ENCODE measurements at places on chromosomes 5 and 9.

DNA sequence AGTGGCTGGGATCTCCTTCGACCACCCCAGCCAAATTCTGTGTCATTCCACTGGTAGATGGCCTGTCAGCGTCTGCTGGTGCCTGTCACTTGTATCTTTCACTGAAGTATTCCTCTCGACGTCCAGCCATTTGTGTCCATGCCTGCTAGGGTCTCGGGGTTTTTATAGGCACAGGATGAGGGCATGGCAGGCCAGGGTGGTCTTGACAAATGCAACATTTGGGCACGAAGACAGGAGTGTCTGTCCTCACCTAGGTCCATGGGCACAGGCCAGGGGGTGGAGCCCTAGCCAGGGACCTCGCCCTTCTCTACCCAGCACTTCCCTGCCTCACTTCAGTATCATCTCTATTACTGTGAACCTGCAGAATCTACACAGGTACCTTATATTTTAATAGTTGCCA is 2223.9 kb upstream of the ACO1 start:
- no peak for DNase-seq

DNA sequence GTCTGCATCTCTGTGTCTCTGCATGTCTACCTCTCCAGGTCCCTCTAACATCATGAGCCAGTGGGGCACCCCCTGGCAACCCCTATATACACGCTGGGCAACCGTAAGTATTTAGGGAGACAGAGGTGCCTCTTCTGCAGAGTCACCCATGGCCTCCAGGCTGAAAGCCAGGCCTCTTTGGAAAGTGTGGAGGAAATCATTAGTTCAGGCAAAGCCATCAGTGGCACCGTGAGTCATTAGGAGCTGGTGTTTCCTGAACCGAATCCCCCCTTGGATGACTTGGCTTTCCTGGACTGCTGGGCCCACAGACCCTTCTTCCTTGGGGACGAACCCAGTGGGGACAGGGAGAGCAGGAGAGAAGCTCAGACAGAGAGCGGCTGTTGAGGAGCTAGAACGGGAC is 174.8 kb downstream of the OLFM1 start:
- DNase-seq, result no peak

GRCh38 chr9:107737987-107738743 is 248.6 kb upstream of the KLF4 start:
- no peak for DNase-seq

- DNase-seq, result peak; percentile 16
Measured at GRCh38 chr9:73810585-73811215, 659.0 kb downstream of the ANXA1 start.

DNA sequence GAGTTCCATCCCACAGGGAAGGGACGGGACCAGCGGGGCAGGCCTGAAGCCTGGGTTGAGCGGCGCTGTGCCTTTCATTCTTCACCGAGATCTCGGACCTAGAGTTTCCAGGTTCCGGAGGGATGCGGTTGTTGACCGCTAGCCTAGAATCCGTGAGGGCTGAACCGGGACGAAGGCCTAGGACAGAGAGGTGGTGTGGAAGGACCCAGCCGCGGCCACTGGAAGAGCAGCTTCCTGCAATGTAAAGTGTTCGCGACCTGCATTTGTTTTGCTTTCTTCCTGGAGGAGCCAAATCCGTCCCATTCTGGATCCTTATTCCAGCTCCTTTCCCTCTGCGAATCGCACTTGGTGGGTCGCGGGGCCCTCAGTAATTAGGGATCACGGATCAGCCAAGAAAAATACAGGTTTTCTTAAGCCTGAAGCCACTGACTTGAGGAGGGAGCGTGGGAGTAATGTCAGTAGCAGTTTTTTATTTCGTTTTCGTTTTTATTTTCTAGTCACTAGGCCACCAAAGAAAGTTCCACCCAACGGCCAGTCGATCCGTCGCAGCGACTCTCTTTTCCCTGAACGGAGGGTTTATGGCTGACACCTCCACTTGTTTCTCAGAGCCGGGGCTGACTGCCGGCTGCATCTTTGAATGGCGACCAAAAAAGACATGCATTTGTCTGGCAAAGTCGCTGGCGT is 48.6 kb downstream of the ANXA2R start:
- no peak for DNase-seq

GRCh38 chr5:171615705-171616640 is 169.6 kb upstream of the SMIM23 start:
- no peak for DNase-seq

DNA sequence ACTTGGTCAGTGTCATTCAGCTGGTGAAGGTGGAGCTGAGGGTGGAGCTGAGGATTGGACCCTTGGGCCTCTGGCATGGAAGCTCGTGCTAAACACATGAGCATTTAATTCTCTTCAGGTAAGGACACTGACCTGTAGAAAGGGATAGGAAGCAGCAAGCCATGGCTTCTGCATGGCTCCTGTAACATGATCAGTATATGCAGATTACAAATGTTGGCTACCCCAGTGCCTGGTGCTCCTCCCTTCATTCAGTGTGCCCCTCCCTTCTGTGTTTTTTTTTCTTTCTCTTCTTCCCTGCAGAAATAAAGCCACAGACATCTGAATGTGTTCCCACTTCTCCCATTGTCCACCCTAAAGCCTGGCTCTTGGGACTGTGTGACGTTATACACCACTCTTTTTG is 52.9 kb downstream of the ARHGAP26 start:
- no peak for DNase-seq

DNA sequence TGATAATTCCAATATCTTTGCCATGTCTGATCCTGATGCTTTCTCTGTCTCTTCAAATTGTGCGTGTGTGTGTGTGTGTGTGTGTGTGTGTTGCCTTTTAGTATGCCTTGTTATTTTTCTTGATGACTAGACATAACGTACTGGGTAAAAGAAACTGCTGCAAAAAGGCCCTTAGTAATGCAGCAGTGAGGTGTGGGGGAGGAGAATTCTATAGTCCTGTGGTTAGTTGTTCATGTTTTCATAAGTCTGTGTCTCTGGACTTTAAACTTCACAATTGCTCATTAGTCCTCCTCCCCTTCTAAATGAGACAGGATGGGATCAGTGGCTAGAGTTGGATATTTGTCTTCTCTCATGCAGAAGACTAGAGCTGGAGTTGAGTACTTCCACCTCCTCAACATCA is 346.2 kb upstream of the IRX1 start:
- DNase-seq, result no peak

DNA sequence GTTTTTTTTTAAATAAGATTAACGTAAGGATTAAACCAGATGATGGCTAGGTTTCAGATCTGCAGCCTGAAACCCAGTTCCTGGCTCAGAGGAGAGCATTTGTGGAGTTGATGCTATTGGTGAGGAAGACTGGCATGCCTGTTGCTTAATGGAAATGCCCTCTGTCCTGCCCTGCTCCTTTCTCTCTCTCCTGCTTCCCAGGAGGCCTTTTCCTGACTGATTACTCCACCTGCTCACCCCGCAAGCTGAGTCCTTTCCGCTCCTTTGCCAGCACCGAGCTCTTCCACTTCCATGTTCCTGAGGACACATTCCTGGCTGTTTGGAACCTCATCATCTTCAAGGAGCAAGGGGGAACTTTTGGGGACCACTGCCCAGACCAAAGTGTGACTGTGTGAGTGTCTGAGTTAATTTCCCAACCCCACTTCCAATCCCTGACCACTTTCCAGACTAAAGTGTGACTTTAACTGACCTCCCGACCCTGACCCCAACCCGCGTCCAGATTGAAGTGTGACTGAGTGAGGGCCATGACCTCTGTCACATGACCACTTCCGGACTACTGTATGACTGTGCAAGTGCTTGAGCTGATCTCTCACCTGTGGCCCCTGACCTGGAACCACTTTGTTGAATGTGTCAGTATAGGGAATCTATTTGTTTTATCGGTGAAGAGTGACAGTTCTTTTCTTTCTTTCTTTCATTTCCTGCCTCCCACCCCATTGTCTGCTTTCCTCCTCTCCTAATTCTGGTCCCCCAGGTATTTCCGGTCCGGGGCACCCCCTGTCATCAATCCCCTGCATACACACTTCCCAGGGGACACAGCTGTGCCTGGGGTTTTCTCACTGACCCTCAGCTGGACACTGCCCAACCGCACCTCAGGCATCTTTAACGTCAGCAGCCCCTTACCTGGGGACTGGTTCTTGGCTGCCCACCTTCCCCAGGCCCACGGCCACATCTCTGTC is 5.5 kb downstream of the TMEM8B start:
- no peak for DNase-seq

DNA sequence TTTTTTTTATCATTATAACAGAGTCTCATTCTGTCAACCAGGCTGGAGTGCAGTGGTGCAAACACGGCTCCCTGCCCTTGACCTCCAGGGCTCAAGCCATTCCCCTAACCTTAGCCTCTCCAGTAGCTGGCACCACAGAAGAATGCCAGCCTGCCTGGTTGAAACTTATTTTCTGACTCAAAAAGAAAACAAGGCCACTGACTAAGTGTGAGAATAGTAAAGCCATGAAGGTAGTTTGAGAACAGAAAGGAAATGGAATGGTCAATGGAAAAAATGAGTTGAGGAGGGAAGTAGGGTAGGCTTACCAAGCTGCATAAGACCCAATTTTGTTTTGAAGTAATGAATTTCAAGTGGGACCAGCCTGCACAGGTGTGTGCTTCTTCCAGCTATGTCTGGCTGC is 82.8 kb upstream of the RORB start:
- no peak for DNase-seq

DNA sequence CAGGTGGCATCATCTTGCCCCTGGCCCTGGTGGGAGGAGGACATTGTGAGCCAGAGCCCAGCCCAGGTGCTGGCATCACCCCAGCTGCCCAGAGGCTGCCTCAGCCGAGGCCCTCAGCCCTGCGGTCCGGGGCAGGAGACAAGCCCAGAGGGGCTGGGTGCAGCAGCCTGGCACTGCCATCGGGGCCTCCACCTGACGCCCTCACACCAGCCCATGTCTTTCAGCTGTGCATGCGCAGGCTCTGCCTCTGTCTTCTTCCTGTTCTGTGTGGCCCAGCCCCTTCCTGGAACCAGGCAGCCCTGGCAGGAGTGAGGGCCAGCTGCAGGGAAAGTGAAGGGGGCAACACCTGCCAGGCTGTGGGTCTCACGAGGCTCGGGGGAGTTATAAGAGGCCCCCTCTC is 4.8 kb upstream of the CEL start:
- DNase-seq, result no peak

DNA sequence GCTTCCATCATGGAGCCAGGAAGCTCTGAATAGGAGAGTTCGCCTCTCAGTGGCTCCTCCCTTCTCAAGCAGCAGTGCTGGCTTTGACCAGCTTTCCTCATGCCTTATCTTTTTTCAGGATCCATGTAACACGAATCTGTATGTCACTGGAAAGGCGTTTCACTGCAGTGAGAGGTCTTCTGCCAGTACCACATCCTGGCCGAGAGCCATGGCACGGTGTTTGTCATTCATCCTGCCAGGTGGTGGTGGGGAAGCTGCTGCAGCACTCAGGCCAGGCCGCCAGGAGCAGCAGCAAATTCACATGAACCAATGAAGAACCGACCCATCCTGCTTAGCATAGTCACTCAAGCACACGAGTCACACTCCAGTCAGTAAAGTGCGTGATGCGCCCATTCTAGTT is 179.0 kb downstream of the FANCC start:
- no peak for DNase-seq

- DNase-seq, result no peak
Measured at GRCh38 chr9:35517552-35518224, 27.8 kb downstream of the RUSC2 start.

GRCh38 chr9:100426530-100427365 is at the start of gene MSANTD3:
MSANTD3 (plus strand) TSS chr9:100427143; CDS start chr9:100441939, 14,796 bp downstream.
- DNase-seq, result no peak

DNA sequence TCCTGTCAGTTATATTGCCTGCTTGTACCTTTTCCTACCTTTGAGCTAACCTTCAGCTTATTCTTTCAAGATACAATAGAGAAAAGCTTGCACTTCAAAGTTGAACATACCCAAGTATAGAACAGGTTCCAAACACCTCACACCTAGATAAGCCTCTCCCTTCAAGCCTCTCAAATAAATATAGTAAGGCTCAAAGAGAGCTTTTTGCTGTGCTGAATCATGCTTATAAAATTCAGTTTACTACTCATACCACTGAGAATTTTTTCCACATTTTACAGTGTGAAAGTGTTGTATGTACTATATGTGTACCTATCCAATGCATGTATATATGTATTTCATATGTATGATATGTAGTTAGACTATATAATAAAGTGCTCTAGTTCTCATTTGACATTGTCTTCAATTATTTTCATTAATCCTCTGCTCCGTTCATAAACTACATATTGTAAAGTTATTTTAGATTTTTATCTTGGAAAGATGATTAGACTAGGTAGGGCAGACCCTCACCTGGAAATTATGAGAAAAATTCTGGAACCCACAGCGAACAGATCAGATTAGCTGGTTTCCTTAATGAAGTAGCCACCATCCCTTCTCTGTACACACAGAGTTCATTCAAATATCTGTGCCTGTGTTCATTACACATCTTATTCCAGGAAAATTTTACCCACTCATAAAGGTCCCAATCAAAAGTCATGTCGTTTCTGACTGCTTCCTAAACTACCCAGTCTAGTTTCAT is 149.2 kb upstream of the RGMB start:
- DNase-seq, result no peak

DNA sequence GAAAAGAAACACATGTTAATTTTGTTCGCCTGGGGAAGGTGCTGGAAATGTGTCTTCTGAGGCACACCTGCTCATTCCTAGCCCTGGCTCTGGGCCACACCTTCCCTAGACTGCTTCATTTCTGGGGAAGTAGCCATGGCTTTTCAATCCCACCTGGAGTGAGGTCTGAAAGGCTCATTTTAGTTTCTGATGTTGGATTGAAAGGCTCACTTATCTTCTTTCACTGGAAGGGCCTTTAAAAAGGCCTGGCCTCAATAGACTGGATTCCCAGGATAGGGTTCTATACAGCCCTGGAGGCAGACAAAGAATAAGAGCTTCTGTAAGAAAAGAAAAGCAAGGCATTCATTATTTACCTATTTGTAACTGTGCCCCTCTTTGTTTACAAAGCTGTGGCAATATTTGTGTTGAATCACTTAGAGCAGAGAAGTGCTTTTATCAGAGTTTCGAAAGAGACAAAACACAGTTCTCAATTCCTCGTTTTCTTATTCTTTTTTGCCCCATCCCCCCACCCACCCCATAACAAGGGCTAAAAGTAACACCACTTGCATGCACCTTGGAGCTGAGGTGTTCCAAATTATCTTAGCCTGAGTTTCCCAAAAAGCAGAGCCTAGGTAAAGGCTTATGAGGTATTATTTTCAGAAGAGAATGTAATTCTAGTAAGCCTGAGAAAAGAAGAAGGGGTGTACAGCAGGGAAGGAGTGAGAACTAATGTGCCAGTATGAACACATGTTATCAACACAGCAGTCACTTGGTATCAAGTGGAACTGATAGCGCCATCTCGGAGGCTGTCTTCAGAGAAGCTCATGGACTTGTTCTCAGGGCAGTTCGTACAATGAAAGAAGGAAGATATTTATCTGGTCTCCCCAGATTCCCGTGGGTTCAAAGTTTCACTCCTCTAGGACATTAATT is 413.1 kb downstream of the KCTD16 start:
- no peak for DNase-seq

- no peak for DNase-seq
Measured at GRCh38 chr5:138460032-138460693, 5.1 kb upstream of the EGR1 start.
